CD8-positive, alpha-beta memory T cell (primary cell): ENCODE measurements at places on chromosomes 6 and 20. TPM values are rescaled to one million over a fixed set of nuclear protein-coding genes. Genes with fewer than 3 reads are reported as not detected.

PTCHD4 gene
- not detected for total RNA-seq

CD93 gene
- total RNA-seq = 0.50 TPM

ANKRD66 gene
- not detected for total RNA-seq

BPIFB2 gene
- not detected for total RNA-seq

POPDC3 gene
- total RNA-seq = not detected

HAO1 gene
- total RNA-seq = not detected

MAN1A1 gene
- total RNA-seq = 36.9 TPM

REPS1 gene
- total RNA-seq = 64.4 TPM

ARMC12 gene
- 0.38 TPM for total RNA-seq

DNA sequence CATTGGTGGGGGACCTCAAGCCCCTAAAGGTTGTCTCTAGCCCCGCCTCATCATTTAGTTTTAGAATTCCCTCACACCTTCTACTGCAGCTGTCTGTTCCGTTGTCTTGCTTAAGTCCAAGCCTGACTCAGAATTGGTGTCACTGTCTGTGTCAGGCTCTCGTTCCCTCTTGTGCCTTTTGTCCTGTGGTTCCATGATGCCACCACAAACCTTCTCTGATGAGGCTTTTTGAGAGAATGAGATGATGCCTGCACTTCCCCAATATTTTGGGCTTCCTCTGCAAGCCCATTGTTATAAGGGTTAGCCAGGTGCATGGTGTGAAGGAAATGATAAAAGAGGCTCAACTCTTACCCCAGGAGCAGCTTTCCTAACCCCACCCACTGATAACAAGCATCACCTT lies 8.1 kb upstream of the AKIRIN2 start:
- DNase-seq = no peak

- DNase-seq = no peak
These were observed 79.4 kb downstream of the CD24 start for GRCh38 chr6:106894978-106895702.

- DNase-seq = no peak
These were observed 110.5 kb upstream of the AHI1 start for GRCh38 chr6:135608031-135608430.

DNA sequence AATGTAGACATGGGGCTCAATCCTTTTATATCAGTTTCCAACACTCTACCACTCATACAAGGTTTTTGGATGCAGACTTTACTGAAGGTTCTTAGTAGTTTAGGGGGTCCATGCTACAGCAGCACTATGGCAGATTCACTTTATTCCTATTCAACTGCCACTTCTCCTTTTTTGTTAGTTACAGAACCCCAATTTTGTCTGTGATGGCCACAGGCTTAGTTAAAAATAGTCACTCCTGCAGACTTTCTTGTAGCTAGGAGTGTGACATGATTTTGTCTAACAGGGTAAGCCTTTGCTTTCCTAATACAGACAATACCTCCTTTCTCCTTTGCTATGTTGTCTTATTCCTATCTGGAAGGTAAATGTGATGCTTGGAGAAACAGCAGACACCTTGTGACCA lies 90.0 kb upstream of the SLC24A3 start:
- no peak for DNase-seq

DNA sequence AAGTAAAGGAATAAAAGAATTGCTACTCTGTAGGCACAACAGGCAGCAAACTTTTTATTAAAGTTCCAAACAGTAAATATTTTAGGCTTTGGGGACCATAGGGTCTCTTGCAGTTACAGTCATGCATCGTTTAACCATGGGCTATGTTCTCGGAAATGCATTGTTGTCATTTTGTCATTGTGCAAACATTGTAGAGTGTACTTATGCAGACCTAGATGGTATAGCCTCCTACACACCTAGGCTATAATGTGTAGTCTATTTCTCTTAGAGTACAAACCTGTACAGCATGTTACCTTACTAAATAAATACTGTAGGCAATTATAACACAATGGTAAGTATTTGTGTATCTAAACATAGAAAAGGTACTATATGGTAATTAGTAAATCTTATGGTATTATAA lies 54.7 kb downstream of the CDS2 start:
- DNase-seq = no peak

- DNase-seq = no peak
These were observed 84.9 kb upstream of the MLN start for GRCh38 chr6:33888664-33889200.

DNA sequence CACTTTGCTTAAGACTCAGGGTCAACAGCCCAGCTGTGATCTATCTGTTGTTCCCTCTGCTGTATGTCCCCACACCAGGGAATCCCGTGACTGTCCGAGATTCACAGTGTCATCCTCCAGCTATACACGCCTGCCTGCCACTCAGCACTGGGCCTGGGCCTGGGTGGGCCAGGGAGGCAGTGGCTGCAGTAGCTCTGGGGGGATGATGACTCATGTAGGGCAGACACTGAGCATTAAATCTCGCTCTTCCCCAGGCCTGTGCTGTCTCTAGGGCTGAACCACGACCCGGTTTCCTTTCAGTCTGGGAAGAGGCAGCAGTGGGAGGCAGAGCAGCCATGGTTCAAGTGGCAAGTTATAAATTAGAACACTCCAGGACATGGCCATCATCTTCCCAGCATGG lies 173.9 kb downstream of the LRFN2 start:
- no peak for DNase-seq

DNA sequence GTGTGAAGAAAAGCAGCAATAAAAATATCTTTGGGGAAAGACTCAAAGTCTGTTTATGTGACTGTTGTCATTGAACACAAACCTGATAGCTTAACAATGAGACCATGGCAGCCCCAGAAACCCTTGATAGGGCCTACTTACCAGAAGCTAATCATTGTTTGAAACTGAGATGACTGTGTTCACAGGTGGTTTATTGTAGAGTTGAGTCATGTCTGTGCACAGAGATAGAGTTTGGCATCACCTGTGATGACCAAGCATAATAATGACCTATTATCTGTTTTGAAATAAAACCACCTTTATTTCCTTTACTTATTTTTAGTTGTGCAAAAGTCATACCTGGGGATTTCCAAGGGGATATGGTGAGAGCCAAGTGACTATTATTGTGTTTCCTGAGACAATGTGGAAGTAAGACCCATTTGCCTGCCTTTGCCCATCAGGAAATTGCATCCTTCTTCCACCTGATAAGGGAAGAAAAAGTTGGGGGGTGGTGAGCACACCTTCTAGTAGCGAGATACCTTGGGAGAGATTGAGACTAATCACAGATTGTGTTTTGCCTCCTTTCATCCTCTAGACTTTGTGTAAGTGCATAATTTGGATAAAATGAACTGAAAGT lies 456.9 kb upstream of the JAG1 start:
- no peak for DNase-seq

DNA sequence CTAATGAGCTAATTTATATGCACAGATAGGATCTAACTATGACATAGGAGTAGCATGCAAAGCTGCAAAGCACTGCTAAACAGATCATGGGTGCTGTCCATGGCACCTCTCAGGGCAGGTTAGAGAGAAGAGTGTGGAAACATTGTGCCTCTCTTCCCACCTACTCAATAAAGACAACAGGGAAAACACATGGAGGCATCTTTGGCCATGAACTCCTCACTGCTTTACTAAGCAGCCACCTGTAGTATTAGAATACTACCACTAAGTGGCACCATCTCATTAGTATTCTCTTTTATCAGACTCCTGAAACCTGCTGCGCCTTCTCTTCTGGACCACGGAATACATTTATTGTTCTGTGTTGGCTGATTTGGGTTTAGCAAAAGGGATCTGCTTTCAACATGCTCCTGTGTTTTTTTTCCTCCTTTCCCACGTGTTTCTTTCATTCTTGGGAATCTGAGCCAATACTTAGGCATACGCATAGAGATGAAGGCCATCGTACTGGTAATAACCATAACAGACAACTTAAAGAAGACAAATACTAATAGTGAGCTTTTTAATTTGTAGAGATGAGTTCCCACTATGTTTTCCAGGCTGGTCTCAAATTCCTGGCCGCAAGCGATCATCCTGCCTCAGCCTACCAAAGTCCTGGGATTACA lies 9.4 kb upstream of the HDDC2 start:
- peak; percentile 42 for DNase-seq

- no peak for DNase-seq
These were observed 639.2 kb downstream of the MAFB start for GRCh38 chr20:40049854-40050253.

GRCh38 chr6:113707194-113707593 lies 150.0 kb upstream of the MARCKS start:
- DNase-seq = no peak

DNA sequence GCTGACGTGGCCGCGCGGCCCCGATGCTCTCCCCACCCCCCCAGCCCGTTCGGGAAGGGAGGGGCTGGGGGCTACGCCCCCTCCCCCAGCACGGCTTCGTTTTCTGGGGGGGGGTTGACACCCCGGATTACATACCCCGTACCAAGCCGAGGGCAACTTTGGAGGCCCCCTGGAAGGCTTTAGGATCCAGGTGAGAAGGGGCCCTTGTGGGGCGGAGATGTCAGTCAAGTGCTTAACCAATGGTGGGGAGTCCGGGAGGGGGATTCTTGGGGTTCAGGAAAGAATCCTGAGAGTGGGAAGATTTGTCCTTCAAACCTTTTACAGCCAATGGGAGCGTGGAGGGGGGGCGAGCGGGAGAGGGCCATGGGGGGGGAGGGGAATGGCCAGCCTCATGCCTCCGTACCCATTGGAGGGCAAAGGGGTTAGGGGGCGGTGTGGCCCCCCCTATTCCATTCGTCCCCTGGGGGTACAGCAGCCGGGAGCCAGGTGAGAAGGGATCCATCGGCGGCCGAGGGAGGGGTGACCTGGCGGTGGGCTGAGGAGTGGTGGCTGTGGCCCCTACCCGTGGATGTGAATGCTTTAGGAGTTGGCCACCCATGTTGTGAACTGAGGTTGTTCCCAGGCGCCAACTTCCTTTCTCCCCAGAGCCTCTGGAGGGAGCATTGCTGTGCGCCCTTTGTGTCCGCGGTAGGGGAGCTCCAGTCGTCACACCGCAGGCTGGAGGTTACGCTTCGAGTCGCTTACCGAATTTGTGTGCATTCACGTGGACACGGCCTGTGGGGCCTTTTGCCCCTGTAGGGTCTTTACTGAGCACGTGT lies 682 bp downstream of the BRD2 start:
- peak; percentile 35 for DNase-seq

- DNase-seq = peak; percentile 64
These were observed 2.9 kb downstream of the EEF1A2 start for GRCh38 chr20:63495741-63496595.

GRCh38 chr6:27542485-27542884 lies 69.6 kb upstream of the ZNF184 start:
- DNase-seq = no peak

DNA sequence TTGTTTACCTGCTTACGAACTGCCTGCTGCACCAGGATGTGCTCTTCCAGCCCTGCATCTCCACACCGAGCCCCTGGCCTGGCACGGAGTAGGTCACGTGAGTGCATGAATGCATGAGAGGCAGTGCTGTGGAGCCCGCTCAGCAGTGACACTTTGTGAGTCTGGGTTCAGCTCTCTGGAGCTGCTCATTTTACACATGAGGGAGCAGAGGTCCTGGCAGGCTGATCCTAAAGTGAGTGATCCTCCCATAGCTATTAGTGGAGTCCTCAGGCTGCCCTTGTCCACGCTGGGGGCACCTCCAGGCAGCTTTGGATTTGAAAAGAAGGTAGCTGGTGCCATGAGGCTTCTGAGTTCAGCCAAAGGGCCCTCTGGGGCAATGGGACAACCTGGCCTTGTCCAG lies 64.2 kb downstream of the EDN3 start:
- no peak for DNase-seq

GRCh38 chr6:21420146-21420878 lies 173.2 kb upstream of the SOX4 start:
- DNase-seq = no peak

- DNase-seq = no peak
These were observed 24.9 kb downstream of the ADGRF5 start for GRCh38 chr6:46896871-46897270.

DNA sequence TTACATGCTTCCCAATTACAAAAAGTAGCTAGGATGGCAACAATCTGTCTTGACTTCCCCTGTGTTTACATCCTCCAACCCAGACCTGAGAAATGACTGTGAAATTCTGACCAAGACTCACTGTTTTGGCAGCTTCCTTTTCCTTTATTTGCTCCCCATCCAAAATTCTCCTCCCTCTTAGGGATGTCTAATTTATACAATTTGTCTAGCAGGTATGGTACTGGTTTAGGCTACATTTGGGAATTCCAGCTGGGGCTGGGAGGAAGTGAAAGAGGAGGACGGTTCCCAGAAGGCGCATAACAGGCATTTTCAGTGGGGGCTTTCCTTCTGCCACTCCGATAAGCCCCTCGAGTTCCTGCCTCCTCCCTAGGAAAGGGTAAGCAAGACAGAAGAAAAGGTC lies 231.5 kb upstream of the BTBD3 start:
- DNase-seq = no peak

- DNase-seq = no peak
These were observed 663 bp upstream of the SMIM28 start for GRCh38 chr6:138377042-138377441.

- DNase-seq = no peak
These were observed 364.6 kb upstream of the SOX4 start for GRCh38 chr6:21228876-21229460.

DNA sequence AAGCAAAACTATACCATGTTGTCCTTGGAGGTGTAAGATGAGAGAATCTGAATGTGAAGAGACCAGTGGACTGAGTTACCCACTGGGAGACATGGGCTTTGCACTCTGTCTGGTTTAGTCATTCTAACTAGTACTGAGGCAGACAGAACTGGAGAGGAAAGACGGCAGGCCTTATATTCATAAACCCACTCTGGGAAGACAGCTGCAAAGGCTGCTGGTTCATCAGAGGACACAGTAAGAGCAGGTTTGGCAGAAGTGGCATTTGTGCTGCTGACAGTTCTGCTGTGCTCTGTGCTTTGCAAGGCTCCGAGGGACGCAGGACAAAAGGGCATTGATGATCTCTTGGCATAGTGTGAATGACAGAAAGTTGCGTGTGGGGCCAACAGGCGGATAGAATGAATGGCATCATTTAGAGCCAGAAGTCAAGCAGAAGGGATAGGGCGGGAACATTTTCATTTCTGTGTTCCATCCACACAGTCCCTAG lies 142.3 kb upstream of the TENT5A start:
- DNase-seq = no peak

GRCh38 chr20:60034231-60035110 lies 76.2 kb downstream of the CDH26 start:
- DNase-seq = no peak

DNA sequence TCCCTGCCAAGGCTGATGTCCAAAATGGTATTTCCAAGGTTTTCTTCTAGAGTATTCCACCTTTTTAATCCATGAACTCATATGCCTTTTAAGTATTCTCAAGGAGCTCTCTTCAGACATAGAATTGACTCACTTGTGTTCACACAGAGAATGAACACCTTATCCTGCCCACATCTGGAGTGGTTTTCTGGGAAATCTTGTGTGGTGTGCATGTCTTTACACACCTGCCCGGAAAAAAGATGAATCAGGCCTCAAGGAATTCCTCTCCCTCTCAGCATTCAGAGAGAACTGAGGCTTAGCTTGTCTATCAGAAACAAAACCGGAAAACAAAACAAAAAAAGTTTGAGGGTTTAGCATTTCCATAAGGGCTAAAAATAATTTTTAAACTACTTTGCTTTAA lies 148.8 kb downstream of the TFAP2A start:
- DNase-seq = no peak

GRCh38 chr20:24755411-24755922 lies 193.6 kb upstream of the CST7 start:
- DNase-seq = no peak

GRCh38 chr20:63737695-63737944 lies 1.2 kb downstream of the LIME1 start:
- no peak for DNase-seq

- DNase-seq = no peak
These were observed 118.6 kb downstream of the OGFRL1 start for GRCh38 chr6:71406865-71407860.
